ENCODE measurements at places on chromosomes 1 and 21.

DNA sequence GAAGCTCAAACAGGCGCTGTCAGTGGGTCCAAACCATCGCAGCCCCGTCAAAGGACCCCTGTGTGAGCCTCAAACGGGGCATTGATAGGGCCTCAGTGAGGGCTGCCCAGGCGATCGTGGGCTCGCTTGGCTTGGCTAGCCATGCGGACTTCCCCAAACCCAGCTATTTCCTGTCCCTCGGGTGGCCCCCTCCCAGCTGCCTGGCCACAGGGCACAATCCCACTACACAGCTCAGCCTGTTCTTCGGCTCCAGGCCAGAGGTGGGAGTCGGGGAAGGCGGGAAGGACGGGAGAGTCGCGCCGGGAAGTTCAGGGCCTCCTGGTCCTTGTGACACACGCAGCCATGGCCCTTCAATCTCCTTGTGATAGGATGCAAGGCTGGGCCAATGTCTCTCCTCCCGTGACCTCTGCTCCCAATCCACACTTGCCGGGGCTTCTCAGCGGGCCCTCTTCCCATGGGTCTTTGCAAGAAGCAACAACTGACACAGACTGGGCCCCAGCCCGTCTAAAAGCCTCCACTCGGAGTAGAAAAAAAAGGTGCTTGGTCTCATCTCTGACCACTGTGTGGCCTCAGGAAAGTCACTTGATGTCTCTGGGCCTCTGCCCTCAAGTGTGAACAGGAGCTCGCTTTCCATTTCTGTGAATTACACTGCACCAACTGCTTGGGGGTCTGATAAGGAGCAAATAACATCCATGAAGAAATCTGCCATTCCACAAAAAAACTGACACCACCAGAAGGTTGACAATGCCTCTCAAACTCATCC lies 7.1 kb upstream of the MATN1 start:
- DNase-seq, result no peak

GRCh38 chr1:2373551-2374251 lies 17.7 kb downstream of the MORN1 start:
- DNase-seq, result no peak

DNA sequence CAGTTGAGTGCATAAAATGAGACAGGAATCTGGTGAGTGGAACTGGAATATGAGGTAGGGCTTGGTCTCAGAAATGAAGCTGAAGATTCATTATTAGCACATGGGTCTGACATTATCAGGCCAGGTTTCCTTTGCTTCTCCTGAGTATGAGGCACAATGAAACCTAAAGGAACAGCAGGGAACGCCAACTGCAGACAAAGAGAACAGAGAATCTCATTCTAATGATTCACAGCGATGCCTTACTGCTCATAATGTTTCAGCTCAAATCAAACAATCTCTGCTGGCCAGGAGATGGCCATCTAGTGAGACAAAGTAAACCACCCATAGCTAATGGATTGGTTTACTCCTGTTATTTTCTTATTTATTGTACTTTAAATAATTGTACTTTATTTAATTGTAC lies 133.5 kb downstream of the C1orf21 start:
- DNase-seq, result no peak

DNA sequence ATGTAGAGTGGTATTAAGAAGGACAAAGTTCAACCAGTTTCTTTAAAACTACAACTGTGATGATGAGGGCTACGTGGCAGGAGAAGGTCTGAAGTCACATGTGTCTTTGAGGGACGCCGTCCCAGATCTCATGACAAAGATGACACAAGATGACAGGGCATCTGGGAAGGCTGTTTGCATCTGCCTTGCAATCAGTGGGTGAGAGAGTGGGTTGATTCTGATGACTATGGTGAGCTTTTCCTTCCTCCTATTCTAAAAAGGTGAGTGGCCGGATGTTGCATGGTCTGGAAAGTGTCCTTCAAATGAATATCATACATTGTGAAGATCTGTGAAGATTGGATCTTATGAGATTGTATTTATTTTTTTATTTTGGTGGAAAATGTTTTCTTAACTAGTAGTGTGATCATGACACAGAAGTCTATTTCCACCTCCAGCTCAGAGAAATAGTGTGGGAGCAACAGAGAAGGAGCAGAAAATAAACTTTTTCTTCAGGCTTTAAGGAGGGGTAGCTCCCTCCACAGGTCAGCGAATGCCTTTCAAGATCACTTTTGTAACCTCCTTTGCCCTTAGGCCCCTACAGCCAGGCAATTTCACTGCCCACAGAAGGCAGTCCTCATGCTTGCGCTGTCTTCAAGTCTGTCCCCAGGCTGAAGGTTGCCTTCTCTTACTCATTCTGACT lies 76.0 kb upstream of the ATF3 start:
- no peak for DNase-seq

DNA sequence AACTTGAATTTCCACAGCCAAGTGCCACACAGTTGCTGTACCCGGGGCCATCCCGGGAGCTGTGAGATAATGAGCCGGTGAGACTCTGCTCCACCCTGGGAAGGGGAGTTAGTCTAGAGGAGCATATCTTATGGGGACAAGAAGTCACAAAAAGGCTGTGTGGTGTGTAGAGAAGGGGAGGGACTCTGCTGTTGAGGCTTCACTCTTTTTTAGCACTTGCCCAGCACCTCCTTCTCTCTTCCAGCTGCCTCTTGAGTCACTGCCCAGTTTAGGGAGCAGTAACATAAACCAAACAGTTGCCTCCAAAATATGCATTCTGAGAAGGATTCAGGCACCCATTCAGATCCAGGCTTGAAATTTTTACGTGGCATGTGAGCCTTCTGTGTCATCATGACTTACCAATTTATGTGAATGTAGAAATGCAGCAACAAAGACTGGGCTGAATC lies 744 bp upstream of the WDR26 start:
- DNase-seq, result no peak

- no peak for DNase-seq
These were observed 200.4 kb upstream of the FGGY start for GRCh38 chr1:59096501-59096900.

DNA sequence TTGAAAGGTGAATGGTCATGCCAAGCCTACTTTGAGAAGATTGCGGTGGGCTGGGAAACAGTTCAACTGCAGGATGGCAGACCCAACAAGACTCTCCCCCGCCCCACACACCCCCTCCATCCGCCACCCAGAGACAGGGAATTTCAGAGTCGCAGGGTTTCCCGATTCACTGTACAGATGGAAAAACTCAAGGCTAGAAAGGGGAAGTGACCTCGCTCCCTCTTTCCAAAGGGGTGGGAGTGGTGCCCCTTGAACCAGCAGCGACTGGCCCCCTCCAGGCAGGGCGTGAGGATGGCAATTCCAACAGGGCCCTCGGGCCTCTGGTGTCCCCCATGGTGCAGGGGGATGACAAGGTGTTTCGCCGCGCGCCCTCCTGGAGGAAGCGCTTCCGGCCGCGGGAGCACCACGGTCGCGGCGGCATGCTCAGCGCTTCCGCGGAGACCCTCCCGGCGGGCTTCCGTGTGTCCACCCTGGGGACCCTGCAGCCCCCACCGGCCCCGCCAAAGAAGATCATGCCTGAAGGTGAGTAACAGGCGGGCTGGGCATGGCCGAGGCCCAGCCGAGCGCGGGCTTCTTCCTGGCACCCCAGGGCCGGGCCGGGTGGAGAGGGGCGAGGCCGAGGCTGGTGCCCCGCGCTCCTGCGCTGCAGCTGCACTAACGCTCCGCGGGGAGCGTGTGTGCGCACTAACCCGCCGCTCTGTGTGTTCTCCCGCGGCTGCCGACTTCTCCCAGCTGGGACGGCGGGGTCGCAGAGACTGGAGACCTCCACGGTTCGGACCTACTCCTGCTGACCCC lies 10.4 kb downstream of the MYOG start:
- DNase-seq, result no peak

GRCh38 chr1:16026723-16027484 lies 5.1 kb downstream of the CLCNKA start:
- DNase-seq, result peak; percentile 62

DNA sequence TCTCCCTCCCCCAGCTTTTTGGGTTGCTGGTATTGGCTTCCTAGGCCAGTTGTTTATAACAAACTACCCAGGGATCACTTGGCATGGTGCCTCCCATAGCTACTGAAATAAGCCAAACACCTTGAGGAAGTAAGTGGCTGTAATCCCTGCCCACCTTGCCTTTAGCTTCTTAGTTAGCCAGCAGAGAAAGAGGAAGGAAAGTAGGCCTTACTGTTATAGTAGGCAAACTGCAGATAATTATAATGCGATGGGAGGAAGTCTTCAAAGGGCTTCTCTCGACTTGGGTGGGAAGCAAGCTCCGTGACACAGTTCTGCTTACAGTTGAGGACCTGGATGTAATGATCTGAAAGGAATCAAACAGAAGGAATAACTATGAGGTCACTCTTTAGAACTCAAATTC lies 8.2 kb downstream of the P3H1 start:
- no peak for DNase-seq

- no peak for DNase-seq
These were observed 322.7 kb downstream of the ZNF326 start for GRCh38 chr1:90317628-90318027.

DNA sequence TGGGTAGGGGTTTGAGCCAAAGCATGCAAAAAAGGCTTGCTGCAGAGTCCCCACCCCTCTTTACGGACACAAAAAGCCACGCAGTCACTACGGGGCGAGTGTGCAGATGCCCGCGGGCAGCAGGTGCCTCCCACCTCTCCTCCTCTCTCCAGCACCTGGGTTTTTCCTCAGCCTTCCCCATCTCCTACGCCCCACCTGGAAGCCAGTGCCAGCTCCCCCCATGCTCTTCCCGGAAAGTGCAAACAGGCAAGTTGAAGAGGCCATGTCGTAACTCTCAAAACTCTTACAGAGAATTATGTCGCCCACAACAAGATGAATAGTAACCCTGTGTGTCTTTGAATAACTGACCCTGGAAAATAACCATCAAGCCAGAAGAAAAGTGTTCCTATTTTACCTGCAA lies 82.5 kb downstream of the PDE9A start:
- DNase-seq, result no peak

DNA sequence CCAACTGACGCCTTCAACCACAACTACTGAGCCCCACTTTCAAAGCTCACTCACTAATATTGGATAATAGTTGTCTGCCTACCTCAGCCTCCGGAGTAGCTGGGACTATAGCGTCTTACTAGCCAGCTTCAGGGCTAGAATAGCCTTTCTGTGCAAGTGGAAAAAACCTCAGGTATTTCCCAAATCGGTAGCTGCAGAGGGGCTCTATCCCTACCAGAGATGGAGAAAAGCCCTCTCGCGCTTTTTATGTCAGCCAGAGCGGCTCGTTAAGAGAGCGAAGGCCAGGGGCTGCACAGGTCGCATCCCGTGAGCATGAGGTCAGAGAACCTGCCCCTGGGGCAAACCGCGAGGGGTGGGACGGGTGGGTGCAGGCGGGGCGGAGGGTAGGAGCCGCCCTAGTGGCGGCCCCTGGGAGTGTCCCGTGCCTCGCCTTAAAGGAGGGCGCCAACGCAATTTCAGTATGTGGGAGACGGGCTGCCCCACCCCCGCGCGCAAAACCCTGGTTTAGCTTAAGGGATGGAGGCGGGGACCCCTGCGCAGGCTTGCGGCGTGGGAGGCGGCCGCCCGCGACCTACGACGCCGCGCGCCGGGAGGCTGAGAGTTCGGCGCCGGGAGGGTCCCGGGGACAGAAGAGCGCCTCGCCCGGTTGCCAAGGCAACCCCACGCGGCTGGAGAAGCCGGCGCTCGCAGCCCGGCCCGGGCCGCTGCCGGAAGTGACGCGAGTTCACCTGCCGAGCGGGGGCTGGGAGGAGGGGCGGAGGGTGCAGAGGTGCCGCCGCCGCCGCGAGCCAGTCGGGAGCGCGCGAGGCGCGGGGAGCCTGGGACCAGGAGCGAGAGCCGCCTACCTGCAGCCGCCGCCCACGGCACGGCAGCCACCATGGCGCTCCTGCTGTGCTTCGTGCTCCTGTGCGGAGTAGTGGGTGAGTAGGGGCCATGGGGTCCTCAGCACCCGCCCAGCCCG lies at the start of gene CXADR:
CXADR (plus strand) TSS at position 791 of the 961 bp plus-strand sequence; CDS start at position 878, 87 bp downstream.
- peak; percentile 97 for DNase-seq

- peak; percentile 23 for DNase-seq
These were observed 9.5 kb downstream of the EYA3 start for GRCh38 chr1:28078680-28079626.

DNA sequence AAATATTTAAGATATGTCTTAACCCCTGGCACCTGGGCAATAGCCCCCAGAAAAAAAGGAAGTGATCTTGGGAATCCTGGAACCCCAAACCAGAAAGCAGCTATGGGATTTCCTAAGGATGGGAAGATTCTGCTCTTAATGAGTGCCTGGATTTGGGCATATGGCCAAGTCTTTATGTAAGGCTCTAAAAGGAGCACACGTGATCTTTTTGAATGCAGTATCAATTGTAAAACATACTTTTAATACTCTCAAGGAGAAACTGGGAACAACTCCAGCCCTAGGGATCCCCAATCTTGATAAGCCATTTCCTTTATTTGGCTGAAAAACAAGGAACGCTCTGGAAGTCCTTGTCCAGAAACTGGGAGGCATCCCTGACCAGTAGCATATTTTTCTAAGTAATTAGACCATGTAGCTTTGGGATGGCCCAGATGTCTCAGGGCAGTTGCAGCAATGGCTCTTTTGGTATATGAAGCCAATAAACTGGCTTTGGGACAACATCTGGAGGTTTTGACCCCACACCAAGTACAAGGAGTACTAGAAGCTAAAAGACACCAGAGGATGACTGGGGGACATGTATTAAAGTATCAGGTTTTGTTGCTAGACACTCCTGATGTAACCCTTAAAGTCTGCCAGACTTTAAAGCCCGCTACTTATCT lies 80.9 kb upstream of the KIAA0040 start:
- no peak for DNase-seq

DNA sequence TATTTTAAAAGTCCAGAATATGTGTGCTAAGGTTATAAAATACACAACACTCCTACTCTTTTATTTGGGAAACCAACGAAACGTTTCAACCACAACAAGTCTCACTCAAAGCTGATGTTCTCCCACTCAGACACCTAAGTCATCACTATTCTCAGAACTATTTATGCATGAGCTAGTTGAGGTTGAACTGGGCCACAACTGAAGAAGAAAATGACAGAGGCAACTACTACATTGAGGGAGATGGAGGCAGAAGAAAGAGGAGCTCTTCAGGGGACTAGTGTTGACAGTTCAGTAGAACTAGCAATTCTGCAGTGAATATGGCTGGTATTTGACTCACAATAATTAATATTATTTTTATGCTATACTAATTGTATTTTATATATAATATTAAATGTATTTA lies 198.2 kb downstream of the SEC16B start:
- no peak for DNase-seq

DNA sequence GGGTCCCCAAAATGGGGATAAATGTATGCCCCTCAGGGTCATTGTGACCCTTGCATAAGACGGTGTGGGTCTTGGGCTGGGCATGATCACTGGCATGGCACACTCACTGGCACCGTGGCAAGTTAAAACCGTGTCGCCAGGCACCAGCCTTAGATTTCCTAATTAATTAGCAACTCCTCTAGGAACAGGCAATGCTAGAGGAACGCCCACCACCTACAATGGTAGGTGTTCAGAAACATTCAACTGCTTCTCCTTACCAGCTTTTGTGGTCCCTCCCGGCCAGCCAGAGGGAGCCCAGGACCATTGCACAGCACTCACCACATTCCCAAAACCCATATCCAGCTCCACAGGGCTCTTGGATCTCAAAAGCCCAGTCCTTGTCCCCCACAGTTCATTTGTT lies 36.4 kb downstream of the EPHA2 start:
- DNase-seq, result no peak
